Naive thymus-derived CD4-positive, alpha-beta T cell (primary cell): ENCODE measurements at places on chromosomes 2 and 18.

- no peak for DNase-seq
Measured at GRCh38 chr2:66201242-66201641, 233.7 kb upstream of the MEIS1 start.

DNA sequence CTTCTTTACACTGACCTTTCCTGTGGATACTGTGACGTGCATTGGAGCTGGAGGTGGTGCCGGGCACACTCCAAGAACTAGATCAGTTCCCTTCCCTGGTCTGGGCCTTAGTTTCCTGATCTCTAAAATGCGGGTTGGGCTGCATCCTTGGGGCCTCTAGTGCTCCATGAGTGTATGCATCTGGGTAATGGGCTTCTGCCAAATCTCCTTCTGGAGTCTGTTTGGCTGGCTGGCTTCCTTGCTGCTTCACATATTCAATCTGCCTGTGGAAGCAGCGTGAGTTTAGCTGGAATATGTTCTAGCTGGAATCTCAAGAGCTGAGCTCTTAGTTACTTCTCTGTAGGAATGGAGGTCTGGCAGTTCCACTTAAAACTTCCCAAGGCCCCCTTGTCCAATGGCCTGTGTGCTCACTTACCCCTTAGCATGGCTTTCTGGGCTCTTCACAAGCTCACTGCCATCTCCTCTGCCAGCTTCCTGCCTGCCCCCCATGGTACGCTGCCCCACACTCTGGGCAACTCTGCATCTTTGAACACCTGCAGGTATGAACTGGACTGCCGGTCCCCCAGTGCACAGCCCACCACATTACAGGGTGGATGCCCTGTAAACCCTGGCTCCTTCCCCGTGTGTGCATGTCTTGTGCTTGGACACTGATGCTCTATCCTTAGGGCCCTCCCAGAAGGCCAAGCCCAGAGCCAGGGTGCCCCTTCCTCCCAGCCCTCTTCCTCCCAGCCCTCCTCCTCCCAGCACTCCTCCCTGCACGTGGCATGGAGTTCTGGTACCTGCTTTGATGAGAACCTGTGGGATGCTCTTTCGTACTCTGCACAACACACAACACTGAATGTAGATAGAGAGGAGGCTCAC, 103.6 kb upstream of the SMAD2 start:
- no peak for DNase-seq

DNA sequence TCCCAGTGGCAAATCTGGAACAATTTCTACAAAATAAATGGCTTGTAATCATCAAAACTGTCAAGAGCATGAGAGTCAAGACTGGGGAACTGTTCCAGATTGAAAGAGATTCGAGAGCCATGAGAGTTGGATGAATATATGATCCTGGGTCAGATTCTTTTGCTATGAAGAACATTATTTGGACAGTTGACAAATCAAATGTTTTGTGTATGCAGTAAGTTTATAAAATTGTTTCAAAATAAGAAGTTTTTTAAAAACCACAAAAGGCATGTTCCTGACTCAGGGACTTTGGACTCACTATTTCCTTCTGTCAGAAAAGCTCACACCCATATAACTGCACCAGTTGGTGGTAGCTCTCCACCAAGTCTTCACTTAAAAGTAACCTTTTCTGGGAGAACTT, 38.5 kb downstream of the ROCK2 start:
- DNase-seq = no peak

- DNase-seq = no peak
Measured at GRCh38 chr2:173150087-173150486, 74.4 kb downstream of the MAP3K20 start.

GRCh38 chr2:47782381-47782670, 619 bp upstream of the MSH6 start:
- DNase-seq = no peak

- DNase-seq = no peak
Measured at GRCh38 chr2:14560716-14561115, 71.8 kb upstream of the LRATD1 start.

DNA sequence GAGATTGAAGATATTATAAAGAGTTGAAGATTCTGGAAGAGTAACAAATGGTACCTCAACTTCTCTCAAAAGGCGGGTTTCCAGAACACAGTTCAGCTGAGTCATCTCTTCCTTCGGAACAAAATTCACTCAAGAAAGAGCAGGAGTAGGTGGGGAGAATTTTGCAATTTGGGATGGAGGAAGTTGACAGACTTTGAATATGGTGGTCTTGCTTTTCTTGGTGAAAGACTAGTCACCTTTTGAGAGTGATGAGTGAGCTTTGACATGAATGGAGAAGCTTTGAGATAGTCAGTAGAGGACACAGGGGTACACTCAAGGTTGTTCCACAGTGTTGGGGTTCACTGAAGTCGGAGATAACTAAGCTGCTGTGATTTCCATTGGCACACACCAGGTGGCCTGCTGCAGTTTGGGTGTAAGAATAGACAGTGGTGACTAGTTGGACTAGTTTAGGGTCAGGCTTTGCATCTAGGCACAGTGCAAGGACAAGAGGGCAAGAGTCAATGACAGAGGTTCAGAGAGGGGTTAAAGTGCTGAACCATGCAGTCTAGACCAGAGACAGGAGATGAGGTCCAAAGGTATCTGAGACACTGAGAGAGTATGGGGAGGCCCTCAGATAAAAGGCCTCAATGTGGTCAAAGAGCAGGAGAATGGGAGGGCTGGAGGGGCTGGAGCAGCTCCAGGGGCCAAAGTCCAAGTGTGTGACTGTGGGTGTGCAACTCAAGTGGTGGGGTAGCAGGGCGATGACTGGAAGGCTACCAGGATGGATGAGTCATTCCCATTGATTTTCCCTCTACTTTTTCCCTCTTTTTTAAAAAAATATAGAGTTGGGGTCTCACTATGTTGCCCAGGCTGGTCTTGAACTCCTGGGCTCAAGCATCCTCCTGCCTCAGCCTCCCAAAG, 7.7 kb downstream of the CCL20 start:
- no peak for DNase-seq

DNA sequence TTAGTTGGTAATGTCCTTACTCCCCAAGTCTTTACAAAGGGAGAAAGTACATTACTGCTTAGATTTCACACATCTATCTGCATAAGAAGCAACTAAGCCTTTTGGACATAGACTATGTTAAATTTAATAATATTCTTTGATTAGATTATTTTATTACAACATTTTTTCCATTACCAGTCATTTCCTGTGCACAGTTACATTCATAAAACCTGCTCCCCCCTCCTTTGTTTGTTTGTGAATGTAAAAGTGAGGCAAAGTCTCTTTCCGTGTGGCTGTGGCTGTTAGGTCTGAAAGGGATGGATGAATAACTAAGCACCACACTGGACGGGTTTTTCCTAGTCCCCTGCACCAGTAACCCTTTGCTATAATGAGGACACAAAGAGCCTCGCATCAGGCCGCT, 9.6 kb downstream of the PTGR3 start:
- no peak for DNase-seq

GRCh38 chr2:109615637-109616144, 1.5 kb downstream of the SOWAHC start:
- DNase-seq = no peak

- DNase-seq = no peak
Measured at GRCh38 chr2:171289316-171289715, 128.6 kb upstream of the TLK1 start.

GRCh38 chr18:26868968-26869586, 3.6 kb upstream of the AQP4 start:
- DNase-seq = no peak

GRCh38 chr2:134284119-134284670, 30.3 kb downstream of the MGAT5 start:
- DNase-seq = no peak

DNA sequence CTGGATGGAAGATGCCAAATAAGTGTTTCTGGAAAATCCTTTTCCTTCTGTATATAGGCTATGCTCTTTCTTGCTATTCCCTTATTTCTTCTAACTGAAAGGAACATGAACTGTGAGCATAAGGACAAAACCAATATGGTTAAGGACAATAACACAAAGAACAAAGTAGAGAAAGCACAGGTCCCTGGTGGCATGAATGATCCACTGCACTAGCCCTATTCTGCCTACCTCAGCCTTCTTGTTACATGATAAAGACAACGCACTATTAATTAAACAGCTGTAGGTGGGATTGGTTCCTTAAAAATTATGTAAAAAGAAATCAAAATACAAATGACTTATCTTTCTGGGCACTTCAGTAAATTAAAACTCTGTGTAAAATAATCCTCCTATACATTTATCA, 1.9 kb upstream of the WDR75 start:
- no peak for DNase-seq

DNA sequence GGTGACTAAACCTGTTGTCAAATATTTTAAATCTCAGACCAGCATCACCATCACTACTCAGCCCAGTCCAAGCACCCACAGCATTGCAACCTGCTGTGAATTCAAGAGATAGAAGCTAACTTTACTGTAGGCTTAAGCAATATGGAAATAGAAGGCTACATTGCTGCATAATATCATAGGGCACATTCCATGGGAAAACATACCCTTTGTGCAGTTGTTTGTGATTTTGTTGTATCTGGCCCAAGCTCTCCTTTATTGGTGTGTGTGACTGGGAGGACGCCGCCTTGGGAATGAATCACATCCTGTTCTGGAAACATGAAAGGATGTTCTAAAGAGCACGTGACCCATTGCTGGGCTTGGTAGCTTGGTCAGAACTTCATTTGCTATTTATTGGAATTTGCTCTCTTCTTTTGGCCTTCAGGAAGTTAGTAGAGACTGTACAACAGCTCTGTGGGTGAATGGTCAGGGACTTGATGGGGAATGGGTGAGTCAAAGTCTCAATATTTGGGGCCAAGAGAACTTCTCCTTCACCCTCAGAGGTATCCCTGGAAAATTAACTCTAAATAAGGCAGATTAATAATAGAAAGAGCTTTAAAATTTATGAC, 106.8 kb upstream of the SERPINE2 start:
- no peak for DNase-seq
